Stimulated activated CD8-positive, alpha-beta memory T cell treated with anti-CD3 and anti-CD28 coated beads, Interleukin-7, amount 100 ng/mL, for 4 hours (primary cell): ENCODE measurements at places on chromosomes 3 and 15.

DNA sequence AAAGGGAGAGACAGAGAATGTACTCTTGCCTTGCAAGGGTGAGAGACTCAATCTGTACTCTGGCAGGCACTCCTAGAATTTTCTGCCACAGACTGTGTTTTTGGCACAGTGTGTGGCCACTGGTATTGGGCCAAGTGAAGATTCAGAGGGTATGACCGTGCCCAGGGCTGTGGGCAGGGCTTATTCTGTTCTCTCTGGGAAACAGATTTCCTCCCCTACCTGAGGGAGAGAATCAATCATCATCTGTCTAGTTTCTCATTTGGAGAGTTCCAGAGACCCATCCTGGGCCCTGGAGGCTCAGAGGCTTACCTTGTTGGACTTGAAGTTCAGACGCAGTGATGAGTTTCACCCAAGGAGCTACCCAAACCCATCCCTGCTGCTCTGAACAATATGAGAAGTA, 28.2 kb downstream of the CSTA start:
- no peak for DNase-seq

- no peak for DNase-seq
Observed at GRCh38 chr15:67520321-67521028, 456 bp upstream of the C15orf61 start.

GRCh38 chr15:36571301-36571700, 8.1 kb upstream of the CDIN1 start:
- no peak for DNase-seq

GRCh38 chr15:91857772-91858171, 4.3 kb downstream of the SLCO3A1 start:
- no peak for DNase-seq

DNA sequence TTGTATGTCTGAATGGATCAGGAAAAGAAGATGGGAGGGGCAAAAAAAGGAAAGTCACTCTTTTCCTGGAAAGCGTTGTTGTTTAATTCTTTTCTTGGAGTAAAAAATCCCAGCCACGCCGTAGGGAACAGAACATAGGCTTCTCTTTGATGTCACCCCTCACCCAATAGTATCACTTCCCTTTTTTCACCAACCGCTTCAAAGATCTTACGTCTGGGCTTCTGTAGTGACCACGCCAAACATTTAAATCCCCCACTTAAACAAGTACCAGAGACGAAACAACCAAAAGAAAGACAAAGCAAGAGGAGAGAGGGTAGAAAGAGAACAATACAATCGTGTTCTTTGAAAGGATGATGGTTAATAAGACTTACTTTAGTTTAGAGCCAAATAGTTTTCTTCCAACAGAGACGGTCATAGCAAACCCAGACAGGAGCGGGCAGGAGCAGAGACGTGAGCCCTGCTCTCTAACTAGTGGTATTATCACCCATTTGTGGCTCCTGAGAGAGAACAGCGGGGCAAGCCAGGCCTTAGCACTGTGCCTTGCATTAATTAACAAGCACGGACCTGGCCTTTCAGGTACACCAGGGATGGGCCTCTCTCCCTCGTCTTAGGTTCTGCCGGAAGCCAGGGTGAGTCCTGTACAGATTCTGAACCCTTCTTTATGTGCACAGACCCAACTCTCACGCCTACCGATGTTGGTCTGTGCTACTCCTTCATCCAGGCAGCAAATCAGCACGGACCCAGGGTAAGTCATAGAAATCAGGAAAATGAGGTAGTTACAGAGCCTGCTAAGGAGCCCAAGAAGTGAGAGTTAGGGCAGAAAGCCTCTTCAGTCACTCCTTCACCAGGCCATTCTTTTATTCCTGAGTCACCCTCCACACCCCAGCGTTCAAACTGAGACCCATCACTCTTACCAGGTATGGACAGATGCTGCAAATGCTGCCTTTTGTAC, 28.2 kb upstream of the BCL6 start:
- DNase-seq = no peak

- DNase-seq = no peak
Observed at GRCh38 chr3:42036483-42036823, 54.7 kb upstream of the TRAK1 start.

DNA sequence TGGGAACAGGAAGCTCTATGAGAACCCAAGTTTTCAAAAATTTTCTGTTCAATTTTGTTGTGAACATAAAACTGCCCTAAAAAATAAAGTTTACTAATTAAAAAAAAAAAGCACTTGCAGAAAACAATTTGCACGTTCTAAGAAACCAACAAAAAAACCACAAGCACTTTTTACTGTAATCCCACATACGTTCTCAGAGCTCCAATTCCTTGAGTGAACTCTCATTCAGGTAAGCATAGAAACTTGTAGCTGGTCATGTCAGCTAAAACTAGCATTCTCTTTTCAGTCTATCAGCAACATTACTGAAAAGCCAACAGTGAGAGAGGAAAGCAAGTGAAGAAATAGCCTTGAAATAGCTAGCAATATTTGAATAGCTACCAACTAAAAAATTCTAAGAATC, 11.5 kb upstream of the TMF1 start:
- no peak for DNase-seq

DNA sequence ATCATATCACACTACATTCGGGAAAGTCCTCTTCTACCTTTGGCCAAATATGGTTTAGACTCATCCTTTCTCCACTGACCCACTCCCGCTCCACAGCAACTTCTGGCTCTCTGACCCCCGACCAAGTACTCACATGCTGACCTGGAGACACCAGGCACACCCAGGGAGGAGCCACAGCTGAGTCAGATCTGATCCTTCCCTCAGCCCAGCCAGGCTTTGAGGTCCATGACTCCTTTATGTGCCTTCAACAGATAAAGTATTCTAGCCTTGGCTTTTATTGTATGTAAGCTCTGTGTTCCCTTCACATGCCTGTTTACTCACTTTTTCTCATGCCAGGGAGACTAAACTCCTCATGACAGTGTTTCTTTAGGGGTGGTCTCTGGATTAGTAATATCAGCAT, 166.9 kb upstream of the UMPS start:
- no peak for DNase-seq

- DNase-seq = no peak
Observed at GRCh38 chr15:78249131-78249530, 14.8 kb upstream of the ACSBG1 start.

DNA sequence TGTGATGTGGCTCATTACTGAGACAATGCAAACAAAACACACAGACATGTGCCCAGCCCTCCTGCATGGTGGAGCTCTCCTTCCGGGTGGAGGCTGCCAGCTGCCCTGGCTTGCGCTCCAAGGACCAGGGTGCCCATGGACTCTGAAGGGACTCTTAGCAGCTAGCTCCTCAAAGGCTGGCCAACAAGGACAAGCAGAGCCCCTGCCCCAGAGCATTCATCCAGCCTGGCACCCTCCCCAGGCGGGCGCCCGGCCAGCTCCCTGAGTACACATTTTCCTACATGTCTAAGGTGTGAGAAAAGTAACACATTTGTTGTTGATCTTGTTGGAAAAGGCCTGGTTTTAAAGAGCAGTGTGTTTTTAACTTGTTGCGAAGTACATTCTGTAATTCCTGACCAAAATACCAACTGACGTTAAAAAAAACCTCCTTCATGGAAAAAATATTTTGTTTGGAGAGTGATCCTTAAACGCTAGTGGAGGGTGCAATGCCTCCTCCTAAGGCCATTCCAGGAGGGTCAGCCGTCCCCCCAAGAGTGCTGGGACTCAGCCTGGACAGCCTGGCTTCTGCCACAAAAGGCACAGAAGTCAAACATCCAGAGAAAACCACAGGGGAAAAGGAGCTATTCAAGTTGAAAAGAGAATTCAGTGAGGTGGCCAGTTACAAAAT, 86.9 kb downstream of the KLF15 start:
- no peak for DNase-seq
